ENCODE measurements at places on chromosomes 12 and 14.
A peak's percentile ranks its signal among the peaks of the same experiment; 100 is the strongest.

DNA sequence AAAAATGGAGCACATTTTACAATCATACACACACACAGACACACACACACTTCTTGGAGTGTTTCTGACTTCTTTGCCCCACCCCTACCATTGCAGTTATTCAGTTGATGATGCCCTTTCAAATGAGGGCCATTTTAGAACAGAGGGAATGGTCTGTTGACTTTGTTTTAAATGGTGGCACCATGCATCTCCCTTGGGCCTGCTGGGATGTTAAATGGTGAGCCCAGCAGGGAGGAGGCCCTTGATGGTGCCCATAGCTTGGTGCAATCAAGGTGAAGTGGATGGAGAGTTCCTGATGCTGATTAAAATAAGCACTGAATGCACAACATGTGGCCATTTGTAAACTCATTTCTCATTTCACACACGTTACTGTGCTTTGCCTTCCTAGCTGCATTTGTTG is 13.3 kb downstream of the C12orf75 start:
- DNase-seq: no peak

GRCh38 chr12:4984344-4984743 is 59.3 kb upstream of the KCNA5 start:
- DNase-seq: no peak

- no peak for DNase-seq
Measured at GRCh38 chr12:106120519-106121105, 18.1 kb downstream of the NUAK1 start.

- no peak for DNase-seq
Measured at GRCh38 chr12:47896022-47896421, 8.8 kb downstream of the VDR start.

GRCh38 chr12:18135086-18135485 is 45.1 kb upstream of the RERGL start:
- DNase-seq: no peak

GRCh38 chr12:90908465-90908864 is 46.5 kb downstream of the CCER1 start:
- DNase-seq: no peak

GRCh38 chr14:96582995-96583394 is 80.8 kb downstream of the PAPOLA start:
- no peak for DNase-seq

- no peak for DNase-seq
Measured at GRCh38 chr12:51662728-51663154, 71.7 kb downstream of the SCN8A start.

DNA sequence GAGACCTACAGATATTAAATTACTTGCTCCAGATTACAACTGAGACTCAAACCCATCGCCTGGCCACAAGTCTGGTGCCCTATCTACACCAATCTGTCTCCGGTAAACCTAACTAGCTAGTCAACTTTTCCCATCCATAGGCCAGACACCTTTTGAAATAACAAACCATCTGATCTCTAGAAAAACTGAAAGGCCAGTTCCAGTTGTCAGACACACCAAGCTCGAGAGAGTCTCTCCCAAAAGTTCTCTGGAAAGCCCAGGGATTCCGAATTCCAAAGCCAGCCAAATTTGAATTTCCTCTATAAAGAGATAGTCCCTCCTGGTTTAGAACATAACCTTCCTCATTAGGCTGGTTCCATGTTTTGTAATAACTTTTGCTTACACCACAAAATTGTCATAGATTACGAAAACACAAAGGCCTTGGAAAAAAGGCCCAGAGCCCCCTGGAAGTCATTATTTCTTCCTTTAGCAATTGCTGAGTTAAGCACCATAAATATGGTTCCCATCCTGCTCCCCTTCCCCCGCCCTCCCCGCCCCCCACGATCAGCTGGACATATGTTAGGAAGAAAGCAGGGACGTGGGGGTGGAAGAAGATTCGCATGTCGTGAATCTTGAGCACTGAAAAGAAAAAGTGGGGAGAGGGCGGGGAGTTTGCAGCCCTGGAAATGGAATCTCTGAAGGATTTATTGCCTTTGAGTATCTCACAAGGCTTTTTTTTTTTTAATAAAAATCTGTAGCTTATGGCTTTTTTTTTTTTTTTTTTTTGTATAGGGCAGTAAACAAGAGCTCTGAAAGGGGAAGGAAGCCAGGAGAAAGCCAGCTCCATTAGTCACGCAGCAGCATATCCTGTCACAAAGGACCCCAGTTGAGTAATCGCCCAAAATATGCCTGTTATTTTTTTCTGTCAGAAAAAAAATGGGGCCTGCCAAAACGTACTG is 110.4 kb downstream of the ZFP36L1 start:
- DNase-seq: peak; percentile 22

GRCh38 chr12:54162741-54163140 is 26.0 kb downstream of the SMUG1 start:
- no peak for DNase-seq

DNA sequence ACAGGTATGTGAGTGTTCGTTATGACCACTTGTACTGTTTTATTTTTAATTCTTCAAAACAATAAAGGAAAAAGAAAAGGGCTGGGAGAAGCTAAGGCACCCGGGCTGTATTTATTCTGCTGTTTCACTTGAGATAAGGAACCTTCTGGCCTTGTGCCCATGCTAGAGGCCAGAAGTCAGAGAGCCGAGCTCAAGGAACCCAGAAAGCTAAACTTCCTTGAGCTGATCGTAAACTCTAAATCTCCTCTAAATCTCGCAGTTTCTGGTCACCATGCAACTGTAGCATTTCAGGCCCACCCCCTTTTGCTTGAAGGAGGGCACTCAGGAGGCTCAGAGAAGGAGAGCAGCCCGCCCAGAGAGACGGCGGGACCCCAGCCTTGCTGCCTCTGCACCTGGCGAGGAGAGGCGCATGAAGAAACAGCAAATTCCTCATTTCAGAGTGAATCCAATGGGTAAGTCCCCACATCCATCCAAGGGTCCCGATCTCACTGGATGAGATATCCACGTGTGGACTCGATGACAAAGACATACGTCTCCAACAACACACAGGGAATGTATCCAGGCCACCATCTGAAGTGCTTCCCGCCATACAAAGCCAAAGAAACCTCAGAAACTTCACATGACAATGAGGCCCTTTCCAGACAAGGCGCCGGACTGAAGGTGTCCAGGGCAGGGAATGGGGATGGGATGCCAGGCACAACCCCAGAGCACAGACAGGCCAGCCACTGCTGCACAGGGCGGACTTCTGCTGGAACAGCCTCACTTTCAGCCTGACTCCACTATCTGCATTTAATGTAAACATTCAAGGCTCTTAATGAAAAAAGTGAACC is 14.6 kb downstream of the CCDC88C start:
- no peak for DNase-seq

- DNase-seq: no peak
Measured at GRCh38 chr12:24960222-24960855, 11.4 kb upstream of the BCAT1 start.

DNA sequence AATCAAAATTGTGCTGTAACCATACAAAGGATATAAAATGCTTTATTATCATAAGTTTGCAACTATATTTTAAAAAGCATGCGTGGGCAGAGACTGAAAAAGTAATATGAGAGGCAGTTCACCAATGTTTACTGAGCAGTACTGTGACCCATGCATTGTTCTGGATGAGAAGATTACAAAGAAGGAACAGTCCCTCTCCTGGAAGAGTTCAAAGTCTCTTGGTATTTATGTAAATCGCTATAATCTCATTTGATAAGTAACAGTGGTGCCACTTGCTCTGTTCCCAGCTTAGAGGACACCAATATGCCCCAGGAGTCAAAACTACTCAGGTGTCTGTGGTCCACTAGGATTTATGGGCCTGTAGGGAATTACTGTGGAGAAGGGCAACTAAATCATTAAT is 2.1 kb upstream of the CMAS start:
- DNase-seq: no peak

DNA sequence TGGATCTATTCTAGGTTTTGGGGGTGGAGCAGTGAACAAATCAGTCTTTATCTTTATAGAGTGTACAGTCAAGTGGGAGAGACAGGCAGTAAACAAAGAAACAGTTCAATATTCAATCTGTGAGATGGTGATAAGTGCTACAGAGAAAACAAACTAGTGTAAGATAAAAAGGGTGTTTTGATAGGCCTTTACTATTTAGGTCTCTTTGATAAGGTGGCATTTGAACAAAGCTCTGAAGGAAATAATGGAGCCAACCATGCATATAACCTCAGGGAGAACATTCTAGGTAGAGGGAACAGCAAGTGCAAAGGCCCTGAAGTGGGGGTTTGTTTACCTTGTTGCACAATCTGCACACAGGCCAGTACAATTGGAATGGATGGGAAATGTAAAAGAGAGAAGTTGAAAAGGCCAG is 47.3 kb downstream of the PTPN11 start:
- no peak for DNase-seq

GRCh38 chr14:56782711-56783110 is 27.6 kb downstream of the OTX2 start:
- DNase-seq: no peak

- no peak for DNase-seq
Measured at GRCh38 chr12:59808317-59808910, 212.6 kb downstream of the SLC16A7 start.

- no peak for DNase-seq
Measured at GRCh38 chr12:75814851-75815754, 216.5 kb downstream of the PHLDA1 start.

- no peak for DNase-seq
Measured at GRCh38 chr12:11954181-11954580, 116.6 kb upstream of the BCL2L14 start.

DNA sequence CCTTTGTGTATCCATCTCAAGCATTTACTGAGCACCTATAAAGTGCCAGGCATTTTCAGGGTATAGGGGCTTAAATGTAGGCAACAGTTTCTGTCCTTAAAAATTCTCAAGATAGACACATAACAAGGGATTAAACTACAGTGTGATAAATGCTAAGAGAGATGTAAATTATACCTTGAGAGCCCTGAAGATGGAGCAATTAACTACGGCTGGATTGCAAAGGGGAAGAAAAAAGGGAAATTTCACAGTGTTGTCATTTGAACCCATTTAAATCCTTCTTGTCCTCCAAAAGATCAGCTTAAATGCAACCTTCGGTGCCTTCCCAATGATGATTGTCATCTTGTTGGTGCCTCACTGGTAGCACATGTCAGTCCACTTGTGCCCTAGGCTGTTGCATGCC is 11.5 kb upstream of the IL26 start:
- DNase-seq: no peak

DNA sequence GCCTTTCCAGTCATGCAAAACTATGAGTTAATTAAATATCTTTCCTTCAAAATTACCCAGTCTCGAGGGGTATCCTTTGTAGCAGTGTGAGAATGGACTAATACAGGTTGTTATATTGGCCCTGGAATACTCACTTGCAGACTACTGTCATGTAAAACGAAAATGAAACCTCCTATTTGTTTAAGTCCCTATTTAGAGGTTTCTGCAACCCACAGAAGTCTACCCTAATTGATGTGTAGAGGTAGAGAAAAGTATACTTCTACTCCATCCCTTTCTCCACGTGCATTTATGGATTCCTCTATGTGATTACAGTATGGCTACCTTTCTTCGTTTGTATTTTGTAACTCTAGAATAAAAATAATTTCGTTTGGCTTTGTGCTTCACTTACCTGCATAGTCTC is 371.1 kb downstream of the FSCB start:
- DNase-seq: no peak

DNA sequence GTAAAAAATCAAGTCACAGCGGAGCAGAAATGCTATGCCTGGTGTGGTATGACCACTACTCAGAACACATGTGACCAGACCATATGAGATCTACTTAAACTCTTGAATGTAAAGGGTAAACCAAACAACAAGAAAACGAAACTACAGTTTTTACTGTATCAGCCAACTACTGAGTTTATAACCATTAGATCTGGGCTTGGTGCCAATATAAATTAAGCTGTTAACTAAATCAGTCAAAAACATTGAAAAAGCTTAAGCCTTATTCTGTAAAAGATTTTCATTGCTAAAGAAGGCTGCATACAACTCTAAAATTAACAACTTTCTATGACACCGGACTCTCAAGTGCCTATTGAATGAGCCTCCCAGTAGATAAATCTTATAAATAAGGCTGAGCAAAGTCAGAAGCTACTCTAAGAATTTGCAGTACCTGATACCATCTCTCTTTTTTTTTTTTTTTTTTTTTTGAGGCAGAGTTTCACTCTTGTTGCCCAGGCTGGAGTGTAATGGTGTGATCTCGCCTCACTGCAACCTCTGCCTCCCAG is 35.4 kb downstream of the SPTLC2 start:
- no peak for DNase-seq

DNA sequence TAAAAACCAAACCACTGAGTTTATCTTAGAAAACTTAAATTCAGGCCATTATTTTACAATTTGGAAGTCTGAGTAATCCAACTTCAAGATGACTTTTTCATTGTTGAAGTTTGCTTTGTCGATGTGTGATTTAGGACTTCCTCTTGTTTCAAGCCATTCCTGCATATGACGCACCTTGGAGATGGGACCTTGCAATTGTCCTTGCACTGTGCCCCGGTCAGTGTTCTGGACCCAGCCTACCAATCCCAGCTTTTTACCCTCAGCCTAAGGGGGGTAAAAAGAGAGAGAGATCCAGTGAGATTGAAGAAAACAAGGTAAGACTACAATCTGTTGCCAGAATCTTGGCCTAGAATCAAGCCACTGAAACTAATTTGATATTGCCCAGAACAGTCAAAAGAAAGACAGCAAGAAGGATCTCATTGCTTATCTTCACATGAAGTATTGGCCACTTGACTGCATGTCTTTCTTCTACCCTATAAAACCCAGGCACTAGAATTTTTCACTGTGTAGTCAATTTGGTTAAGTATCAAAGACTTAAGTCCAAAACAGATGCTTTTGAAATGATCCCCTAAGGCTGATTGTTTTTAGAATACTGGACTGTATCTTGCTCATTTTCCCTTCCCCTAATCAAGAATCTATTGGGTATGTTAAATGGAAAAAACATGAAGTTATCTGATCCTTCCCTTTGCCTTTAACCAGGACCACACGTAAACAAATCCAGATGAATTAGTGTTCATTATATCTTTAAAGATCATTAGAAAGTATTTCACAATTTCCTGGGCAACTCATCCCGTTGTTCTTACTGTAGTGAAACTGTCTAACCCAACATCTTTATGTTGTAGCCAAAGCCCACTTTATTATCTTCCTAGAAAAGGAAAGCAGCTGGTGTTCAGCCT is 2.4 kb upstream of the MLH3 start:
- no peak for DNase-seq

DNA sequence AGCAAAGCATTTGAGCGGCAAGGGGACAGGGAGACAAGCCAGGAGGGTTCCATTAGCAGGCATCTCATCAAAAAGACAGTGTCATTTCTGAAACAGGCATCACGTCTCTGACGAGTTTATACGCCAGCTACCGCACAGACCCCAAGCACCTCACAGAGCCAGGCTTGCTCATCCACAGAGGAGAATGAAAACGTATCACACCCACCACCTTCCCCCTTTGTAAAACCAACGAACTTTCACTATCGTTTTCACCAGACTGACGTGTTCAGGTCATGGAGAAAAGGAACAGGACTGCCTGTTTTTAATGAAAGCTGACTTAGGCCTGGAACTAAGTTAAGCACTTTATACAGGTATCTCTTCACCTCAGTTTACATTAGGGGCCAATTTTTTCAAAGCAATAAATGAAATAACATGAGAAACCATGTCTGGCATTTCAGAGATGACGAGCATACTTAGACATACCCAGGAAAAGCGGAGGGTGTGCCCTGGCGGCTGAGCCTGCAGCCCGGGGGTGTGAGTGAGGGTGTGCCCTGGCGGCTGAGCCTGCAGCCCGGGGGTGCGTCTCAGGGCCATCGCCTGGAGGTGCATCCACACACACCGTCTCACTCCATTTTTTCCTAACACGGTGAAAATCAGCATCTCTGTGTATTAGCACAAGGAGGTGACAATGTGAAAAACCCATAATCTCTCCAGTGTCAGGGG is 41.9 kb downstream of the STX2 start:
- peak; percentile 15 for DNase-seq
